H1 (cell line): ENCODE measurements at places on chromosomes 1 and 21. TPM values are rescaled to one million over a fixed set of nuclear protein-coding genes. Genes with fewer than 3 reads are reported as not detected.

- no peak overlapping the region for H3K27ac ChIP-seq
- no peaks in the 10 kb centered on the region for H3K4me1 ChIP-seq
- no peak for DNase-seq
- no peaks in the 10 kb centered on the region for H3K36me3 ChIP-seq
- H3K4me3 ChIP-seq: no peak overlapping the region
Measured at GRCh38 chr1:178490967-178491366, 5.8 kb downstream of the CLEC20A start.

DNA sequence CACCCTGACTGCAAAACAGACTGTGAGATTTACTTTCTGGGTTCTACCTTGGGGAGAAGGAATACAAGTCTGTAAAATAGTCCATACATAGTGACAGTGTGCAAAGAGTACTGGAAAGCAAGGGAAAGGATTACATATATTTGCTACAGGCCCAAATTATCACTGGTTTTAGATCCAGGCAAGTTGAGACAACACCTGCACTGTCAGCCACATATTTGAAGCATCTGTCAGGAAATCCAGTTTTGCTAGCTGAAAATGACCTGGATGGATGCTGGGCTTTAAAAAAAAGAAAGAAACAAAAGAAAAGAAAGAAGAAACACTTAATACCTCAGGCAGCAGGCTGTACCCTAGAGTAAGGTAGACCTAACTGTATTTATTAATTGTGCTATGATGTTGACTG lies 23.9 kb upstream of the SPRR2G start:
- H3K27ac ChIP-seq: no peak overlapping the region
- no peaks in the 10 kb centered on the region for H3K27me3 ChIP-seq
- H3K4me1 ChIP-seq: no peaks in the 10 kb centered on the region
- no peaks in the 10 kb centered on the region for H3K36me3 ChIP-seq
- H3K4me3 ChIP-seq: no peak overlapping the region
- no peak for DNase-seq

DNA sequence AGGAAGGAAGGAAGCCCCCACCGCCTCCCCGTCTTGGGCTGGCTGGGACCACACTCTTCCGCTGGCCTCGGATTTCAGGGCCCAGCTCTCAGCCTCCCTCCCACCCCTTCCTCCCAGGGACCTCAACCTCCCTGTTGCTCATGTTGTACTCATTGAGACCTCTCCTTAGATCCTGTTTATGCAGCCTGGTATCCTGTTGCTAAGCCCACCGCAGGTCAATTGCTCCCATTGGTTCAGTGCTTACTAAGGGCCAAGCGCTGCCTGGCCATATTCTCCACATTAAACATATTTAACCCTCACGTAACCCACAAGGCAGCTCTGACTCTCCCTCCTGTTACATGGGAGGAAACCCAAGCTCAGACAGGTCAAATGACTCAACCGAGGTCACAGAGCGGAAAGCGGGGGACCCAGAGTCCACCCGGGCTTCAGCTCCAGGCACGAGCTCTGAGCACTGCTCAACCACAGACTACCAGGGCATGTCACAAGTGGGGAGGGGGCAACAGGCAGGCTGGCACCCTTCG lies 23.2 kb upstream of the H6PD start:
- no peaks in the 10 kb centered on the region for H3K27me3 ChIP-seq
- no peak overlapping the region for H3K4me3 ChIP-seq
- no peak for DNase-seq
- H3K4me1 ChIP-seq: no peaks in the 10 kb centered on the region

GRCh38 chr1:169271098-169271497 lies 96.5 kb downstream of the NME7 start:
- no peak overlapping the region for H3K4me3 ChIP-seq
- no peak for DNase-seq
- H3K27me3 ChIP-seq: no peaks in the 10 kb centered on the region
- no peak overlapping the region for H3K27ac ChIP-seq

GRCh38 chr1:182268669-182269068 lies 122.9 kb downstream of the GLUL start:
- H3K27me3 ChIP-seq: no peaks in the 10 kb centered on the region
- no peak overlapping the region for H3K27ac ChIP-seq
- H3K36me3 ChIP-seq: no peaks in the 10 kb centered on the region
- no peak overlapping the region for H3K4me3 ChIP-seq
- DNase-seq: no peak

DNA sequence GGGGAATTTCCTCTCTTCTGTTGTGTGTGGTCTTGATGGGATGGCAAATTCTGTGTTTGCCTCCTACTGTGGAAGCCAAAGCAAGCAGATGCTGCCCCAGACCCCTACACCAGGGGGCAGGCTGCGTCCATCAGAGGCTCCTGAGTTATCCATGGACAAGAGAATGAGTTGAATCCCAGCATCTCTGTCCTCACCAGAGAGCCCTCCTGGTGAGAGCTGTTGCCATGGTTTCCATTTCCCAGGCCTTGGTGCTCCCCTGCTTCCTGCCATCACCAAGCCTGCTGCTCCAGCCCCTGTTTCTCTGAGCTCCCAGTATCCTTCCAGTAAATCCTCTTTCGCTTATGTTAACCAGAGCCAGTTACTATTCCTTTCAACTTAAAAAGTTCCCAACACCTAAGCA lies 20.4 kb upstream of the GNG12 start:
- H3K27ac ChIP-seq: no peak overlapping the region
- no peaks in the 10 kb centered on the region for H3K27me3 ChIP-seq
- H3K4me1 ChIP-seq: no peaks in the 10 kb centered on the region
- no peak overlapping the region for H3K4me3 ChIP-seq
- DNase-seq: peak; percentile 95

DNA sequence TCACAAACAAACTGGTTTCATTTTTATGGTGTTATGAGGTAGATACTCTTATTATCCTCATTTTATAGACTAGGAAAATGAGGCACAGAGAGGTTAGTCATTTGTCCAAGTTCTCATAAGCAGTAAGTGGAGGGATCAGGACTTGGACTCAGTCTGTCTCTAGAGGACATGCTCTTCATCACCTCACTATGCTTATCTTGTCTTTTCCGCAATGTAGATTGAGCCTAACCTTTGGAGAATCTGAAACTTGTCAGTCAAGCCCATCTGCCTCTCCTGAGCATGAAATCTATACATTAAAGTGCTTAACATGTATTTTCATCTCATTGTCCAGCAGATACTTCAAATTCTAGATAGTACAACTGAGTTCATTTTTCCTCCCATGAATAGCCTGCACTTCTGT lies 11.8 kb upstream of the CDC14A start:
- no peak overlapping the region for H3K4me3 ChIP-seq
- H3K36me3 ChIP-seq: no peaks in the 10 kb centered on the region; the same call in 1 of the 2 replicates
- no peaks in the 10 kb centered on the region for H3K27me3 ChIP-seq
- DNase-seq: no peak
- H3K4me1 ChIP-seq: no peaks in the 10 kb centered on the region
- H3K27ac ChIP-seq: no peak overlapping the region

- no peaks in the 10 kb centered on the region for H3K4me1 ChIP-seq
- no peaks in the 10 kb centered on the region for H3K36me3 ChIP-seq
- no peak overlapping the region for H3K4me3 ChIP-seq
- H3K27ac ChIP-seq: no peak overlapping the region
Measured at GRCh38 chr1:115575661-115576060, 66.1 kb upstream of the VANGL1 start.

DNA sequence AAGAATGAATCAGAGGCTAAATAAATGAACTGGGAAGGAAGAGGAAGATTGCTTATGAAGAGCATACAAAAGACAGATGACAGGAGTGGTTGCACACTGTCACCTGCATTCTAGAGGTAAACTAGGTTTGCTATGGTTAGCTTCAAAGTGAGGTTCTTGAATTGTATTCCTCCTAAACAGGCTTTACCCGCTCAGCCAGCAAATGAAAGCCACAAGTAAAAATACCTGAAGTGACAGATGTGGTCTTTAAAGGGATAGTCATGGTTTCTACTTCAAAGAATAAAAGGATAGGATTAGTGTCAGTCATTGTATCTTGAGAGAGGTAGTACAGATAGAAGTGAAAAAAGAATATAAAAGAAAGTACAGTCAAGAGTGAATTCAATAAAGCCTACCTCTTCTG lies 32.4 kb upstream of the PRDX6 start:
- H3K4me1 ChIP-seq: peaks cover 16% of the 10 kb centered on the region
- H3K4me3 ChIP-seq: no peak overlapping the region
- no peaks in the 10 kb centered on the region for H3K36me3 ChIP-seq
- H3K27ac ChIP-seq: 0 out of 2 replicates have a peak overlapping the region, but pooled peaks have one; percentile 40

DNA sequence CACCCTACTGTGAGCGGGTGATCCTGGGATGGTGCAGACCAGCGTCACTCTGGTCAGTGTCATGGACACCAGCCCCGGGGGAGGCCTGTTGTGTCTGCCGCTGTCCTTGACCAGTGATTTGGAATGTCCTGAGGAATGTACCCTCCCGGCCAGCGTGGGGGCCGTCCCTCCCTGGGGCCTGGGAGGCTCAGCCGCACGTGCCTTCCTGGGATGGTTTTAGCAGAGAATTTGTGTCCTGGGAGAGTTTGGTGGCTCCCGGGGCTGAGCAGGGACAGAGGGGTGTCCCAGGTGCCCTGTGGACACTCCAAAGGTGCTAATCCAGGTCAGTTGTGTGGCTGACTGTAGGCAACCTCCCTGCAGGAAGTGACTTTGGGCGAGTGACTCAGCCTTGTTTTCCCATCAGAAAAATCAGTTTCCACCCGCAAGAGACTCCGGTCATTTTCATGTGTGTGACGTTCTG lies 6.2 kb downstream of the ARHGEF16 start:
- H3K27ac ChIP-seq: no peak overlapping the region
- H3K27me3 ChIP-seq: no peaks in the 10 kb centered on the region
- no peaks in the 10 kb centered on the region for H3K36me3 ChIP-seq
- DNase-seq: no peak

DNA sequence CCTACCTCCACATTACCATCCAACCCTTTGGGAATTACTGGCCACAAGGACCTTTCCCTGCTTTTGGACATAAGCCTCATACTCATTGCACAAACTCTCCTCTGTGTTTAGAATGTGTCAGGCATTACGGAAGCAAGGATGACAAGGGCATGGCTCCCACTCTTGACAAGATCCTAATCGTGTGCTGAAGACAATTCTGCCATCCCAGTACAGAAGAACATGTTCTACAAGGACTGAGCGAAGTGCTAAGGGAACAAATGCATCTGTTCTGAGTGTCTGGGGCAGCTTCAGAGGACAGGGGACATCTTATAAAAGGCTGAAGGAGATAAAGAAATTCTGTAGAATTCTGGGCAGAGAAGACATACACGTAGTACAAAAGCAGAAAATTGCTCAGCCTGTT lies 378.5 kb upstream of the CAMK1G start:
- no peaks in the 10 kb centered on the region for H3K36me3 ChIP-seq
- DNase-seq: no peak
- H3K27me3 ChIP-seq: peaks cover 7% of the 10 kb centered on the region; the same call in 1 of the 2 replicates
- no peak overlapping the region for H3K4me3 ChIP-seq
- peaks cover 15% of the 10 kb centered on the region for H3K4me1 ChIP-seq
- no peak overlapping the region for H3K27ac ChIP-seq

- no peaks in the 10 kb centered on the region for H3K4me1 ChIP-seq
- no peak for DNase-seq
- H3K36me3 ChIP-seq: no peaks in the 10 kb centered on the region
Measured at GRCh38 chr1:28646040-28646439, 2.4 kb upstream of the RNU11 start.

DNA sequence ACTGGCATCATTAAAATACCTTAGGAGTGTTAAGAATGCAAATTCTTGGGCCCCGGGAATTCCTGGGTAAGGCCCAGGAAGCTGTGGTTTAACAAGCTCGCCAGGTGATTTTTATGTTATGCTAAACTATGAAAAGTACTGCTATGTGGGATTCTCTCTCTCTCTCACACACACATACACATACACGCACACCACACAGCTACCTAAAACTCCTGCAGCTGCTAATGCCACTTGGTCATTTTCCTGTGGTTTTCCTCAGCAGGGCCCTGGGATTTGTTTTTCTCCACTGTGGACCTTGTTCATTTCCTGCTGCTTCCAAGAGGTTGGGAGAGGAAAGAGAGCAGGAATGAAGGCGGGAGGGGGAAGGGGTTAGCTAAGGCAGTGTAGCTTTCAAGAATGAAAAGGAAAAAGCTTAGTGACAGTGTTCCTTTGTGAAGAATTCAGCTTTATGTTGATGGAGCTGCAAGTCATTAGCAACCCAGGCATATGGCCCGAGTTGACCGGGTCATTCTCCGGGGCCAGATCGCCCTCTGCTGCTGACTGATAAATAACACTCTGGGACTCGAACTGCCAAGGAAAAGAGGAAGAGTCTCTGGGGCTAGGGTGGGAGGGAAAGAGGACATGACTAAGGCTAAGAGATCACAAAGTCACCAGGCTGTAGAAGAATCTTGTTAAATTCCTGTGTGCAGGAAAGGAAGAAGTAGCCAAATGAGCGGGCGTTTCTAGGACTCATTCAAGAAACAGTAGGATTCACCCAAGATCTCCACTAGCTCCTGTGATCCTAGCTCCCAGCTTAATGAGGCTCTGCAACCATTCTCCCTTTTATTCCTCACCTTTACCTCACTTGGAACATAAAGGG lies 30.5 kb upstream of the LRIG2 start:
- H3K27ac ChIP-seq: peak overlapping the region; percentile 92
- DNase-seq: peak; percentile 85
- H3K4me1 ChIP-seq: peaks cover 15% of the 10 kb centered on the region
- H3K4me3 ChIP-seq: peak overlapping the region; percentile 14; the same call in 1 of the 2 replicates
- no peaks in the 10 kb centered on the region for H3K27me3 ChIP-seq
- no peaks in the 10 kb centered on the region for H3K36me3 ChIP-seq

- H3K4me1 ChIP-seq: no peaks in the 10 kb centered on the region
- H3K27ac ChIP-seq: no peak overlapping the region
- no peaks in the 10 kb centered on the region for H3K27me3 ChIP-seq
- no peak overlapping the region for H3K4me3 ChIP-seq
Measured at GRCh38 chr1:59549903-59550302, 253.0 kb downstream of the FGGY start.

Gene TRIM46
- 15.0 and 15.5 TPM in 2 replicates for total RNA-seq

Gene CSF3R
- not detected in 2 replicates for total RNA-seq

Gene OR2M3
- not detected in 2 replicates for total RNA-seq

Gene DEGS1
- 46.1 TPM in 2 replicates for total RNA-seq

Gene ZNF362
- total RNA-seq: 27.8 and 30.0 TPM in 2 replicates

Gene INAVA
- total RNA-seq: 43.4 and 46.8 TPM in 2 replicates

Gene FAM78B
- 3.6 and 4.0 TPM in 2 replicates for total RNA-seq

Gene ADAMTS5
- 0.82 and 1.1 TPM in 2 replicates for total RNA-seq

Gene GJC2
- total RNA-seq: 0.54 and 0.55 TPM in 2 replicates

Gene LMO4
- 65.6 and 71.7 TPM in 2 replicates for total RNA-seq
